ENCODE measurements at places on chromosomes 16 and 17.

DNA sequence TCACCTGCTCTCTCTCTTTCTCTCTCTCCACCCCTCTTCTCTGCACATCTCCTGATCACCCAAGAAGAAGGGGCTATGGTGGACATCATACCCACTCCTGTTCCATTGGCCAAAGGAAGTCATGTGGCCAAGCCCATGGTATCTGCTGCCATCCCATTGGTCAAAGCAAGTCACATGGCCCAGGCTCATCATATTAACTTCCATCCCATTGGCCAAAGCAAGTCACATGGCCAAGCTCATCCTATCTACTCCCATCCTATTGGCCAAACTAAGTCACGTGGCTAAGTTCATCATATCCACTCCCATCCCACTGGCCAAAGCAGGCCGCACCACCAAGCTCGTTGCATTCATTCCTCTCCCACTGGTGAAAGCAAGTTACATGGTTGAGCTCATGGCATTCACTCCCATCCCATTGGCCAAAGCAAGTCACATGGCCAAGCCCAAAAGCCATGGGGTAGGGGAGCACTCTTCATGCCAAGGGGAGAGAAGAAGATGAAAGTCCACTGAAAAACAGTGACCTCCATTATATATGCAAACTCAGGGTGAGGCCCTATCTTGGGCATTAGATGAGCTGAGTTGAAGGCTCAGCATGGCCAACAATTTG lies 29.2 kb downstream of the SNX20 start:
- DNase-seq = no peak

GRCh38 chr17:57911834-57912673 lies 43.2 kb downstream of the CUEDC1 start:
- no peak for DNase-seq

- no peak for DNase-seq
These were observed 35.5 kb downstream of the DNAH17 start for GRCh38 chr17:78541488-78542206.

DNA sequence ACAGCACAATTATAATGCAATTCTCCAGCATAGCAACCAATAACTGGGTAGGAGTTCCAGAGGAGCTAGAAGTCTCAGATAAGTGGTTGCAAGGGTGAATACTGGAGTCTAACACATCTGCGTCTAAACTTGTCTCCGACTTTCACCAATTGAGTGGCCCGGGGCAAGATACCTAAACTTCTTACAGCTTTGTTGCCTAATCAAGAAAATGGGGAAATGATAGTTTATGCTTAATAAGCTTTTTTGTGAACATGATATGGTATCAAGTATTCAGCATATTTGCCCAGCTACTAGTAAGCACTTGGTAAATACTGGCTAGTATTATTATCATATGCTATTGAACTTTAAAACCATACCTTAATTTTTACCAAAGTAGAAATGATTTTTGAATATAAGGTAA lies 183.5 kb downstream of the KCNJ2 start:
- DNase-seq = no peak

DNA sequence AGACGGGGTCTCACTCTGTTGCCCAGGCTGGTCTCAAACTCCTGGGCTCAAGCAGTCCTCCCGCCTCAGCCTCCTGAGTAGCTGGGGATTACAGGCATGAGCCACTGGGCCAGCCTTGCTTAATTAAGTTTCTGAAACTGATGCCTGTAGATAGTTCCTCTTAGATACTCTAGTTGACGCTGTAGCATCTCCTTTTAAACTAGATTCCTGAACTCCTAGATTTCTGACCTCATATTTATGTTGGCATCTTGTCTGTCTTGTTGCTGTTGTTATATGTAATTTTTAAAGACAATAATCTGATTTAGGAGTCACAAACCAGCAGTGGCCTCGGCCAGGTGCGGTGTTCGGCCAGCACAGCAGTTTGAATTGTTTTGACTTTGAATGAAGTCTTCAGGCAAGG lies 37.5 kb downstream of the DHRS7B start:
- no peak for DNase-seq

- DNase-seq = no peak
These were observed 2.9 kb upstream of the ABCA6 start for GRCh38 chr17:69144331-69145255.

DNA sequence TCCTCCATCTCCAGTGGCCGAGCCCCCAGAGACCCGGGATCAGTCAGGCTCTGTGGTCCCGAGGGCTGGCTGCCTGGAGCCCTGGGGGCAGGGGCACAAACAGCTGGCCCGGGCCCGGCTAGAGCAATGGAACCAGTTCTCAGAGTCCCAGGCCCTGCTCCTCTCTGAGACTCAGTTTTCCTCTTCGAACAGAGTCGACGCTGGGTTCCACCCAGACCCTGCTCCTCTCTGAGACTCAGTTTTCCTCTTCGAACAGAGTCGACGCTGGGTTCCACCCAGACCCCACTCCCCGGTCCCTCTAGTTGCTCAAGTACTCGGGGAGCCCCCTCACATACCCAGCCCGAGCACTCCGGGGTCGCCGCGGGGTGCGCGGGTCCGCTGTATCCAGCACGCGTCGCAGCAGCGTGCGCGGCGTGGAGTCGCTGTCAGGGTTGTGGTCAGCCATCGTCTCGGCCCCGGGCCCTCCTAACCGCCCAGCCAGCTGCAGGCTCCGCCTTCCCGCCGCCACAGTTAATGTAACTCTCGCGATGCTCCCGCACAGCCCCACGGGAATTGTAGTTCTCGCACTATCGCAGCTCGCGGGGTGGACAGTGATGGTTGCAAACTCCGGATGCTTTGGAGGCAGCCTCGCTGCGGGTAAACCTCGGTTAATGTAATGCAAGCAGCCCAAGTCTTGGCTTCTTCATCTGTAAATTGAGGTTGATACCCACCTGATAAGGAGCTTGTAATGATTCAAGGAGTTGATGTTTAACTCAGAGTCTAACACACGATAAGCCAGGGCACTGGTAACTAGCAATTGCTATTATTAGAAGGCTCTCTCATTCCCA lies 8.5 kb upstream of the THAP11 start:
- DNase-seq = peak; percentile 87

GRCh38 chr16:74724820-74725549 lies 24.3 kb upstream of the MLKL start:
- no peak for DNase-seq

DNA sequence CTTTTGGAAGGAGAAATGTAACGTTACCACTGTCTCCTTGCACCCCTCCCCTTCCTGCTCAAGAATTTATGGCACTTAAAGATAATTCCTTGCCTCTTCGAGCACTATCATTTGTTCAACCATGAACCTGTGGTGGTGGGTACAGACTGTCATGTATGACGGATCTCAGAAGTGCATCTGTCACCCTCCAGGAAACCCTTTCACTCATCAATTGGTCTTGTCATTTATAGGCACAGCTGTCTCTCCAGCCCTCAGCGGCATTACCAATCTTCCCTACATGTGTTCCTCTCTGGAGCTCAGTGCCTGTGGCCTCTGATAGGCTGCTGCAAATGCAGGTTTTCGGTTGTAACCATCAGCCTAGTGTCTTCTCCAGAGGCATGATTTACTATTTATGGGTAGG lies 15.0 kb downstream of the CNTNAP4 start:
- no peak for DNase-seq

GRCh38 chr17:77501751-77502625 lies 361.2 kb downstream of the SEC14L1 start:
- no peak for DNase-seq

DNA sequence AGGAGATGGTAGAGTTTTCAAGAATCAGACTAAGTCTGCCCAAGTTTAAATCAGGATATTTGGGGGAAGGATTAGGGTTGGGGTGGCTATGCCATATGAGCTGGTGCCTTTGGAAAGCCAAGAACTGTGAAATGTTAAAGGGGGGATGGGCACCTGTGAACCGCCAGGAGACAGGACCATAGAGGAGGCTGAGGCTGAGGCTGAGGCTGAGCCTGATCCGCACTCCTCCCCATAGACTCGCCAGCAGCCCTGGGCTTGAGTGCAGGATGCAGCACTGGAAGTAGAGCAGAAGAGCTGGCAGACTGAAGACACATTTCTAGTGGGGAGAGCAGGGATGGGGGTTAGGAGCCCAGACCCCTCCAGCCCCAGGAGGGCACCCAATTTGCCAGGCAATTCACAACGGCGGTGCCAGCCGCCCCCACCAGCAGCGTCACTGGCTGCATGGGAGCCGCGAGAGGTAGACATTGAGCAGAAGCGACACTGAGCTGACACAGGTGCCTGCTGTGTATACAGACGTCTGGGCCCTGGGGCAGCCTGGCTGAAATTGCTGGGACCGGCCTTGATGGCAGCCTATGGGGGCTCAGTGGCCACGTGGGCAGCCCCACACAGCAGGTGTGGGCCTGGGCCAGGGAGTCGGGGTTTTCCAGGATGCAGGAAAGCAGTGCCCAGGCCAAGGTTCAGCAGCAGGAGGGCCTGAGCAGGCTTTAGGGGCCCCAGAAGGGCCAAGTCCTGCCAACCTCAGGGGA lies 9.2 kb downstream of the PIMREG start:
- DNase-seq = no peak

DNA sequence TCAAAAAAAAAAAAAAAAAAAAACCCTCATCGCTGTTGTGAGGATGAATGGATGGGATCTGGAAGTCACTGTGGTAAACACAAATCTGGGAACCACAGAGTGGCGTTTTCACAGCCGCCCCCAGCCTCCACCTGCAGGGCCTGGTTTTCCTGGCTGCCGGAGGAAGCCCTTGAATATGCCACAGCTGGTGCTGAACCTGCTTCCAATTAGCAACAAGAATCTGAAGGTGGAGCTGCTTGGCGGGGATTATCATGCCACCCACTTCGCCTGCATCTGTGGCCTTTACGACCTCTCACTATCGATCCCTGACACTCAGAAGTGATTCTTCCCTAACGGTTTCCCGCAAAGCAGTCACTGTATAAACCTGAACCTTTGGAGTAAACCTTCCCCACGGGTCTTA lies 16.1 kb downstream of the MRM3 start:
- no peak for DNase-seq

DNA sequence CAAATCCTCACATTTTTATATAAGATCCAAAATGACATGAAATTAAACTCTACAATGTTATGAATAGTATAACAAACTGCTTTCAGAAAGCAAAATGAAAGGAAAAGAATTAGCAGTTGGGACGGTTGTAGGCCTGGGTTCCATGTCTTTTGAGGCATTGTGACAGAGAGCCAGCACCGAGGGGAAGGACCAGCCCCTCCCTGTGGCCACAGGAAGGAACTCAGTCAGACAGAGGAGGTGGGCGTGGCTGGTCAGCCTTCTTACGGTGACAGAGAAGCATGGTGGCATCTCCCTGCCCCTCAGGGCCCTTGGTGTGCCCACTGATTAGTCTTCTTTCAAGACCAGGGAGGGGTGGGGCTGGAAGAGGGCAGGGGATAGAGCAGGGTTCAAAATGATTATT lies 5.7 kb downstream of the ZNF319 start:
- peak; percentile 19 for DNase-seq

DNA sequence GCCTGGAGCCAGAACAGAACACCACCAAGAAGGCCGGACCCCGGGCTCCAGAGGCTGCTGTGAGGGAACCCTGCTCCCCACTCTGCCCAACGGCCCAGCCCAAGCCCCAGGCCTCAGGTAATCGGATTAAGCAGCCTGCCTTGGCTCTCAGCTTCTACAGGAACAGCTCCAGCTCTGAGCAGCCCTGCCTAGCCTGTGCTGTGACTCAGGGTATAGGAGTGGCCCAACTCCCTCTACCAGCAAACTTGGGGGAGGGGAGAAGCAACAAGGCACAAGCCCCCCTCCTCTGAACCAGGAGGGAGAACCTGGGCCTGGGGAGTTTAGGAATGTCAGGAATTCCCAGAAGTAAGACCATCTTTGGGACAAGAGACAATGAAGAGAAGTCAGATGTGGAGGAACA lies 849 bp upstream of the SOX15 start:
- DNase-seq = no peak

GRCh38 chr16:57514371-57514770 lies 22.0 kb downstream of the CCDC102A start:
- DNase-seq = no peak

- no peak for DNase-seq
These were observed 5.2 kb downstream of the PERCC1 start for GRCh38 chr16:1435921-1436697.

DNA sequence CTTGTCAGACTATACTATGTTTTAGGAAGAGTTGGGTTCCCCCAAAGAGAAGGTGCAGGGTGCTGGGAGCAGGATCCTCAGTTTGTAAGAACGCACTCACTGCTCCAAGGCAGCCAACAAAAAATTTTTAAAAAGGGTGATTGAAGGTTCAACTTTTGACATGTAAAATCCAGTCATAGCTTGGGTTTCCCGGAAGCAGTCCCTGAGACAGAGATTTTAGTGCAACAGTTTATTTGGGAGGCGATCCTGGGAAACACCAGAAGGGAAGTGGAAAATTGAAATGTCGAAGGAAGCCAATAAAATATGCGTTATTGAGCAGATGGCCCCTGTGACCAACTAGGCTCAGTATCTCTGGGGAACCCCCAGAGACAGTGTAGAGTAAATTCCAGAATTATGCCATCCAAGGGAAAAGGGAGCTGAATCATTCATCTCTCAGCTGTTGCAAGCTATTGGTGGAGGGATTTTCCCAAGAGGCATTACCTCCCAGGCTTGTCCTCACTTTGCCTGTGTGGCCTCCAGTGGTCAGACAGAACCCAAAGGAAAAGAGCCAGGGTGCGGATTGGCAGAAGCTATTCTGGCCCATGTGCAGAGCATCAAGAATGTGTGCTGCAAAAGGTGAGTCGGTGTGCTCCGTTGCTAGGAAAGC lies 72.9 kb downstream of the HS3ST3B1 start:
- no peak for DNase-seq

DNA sequence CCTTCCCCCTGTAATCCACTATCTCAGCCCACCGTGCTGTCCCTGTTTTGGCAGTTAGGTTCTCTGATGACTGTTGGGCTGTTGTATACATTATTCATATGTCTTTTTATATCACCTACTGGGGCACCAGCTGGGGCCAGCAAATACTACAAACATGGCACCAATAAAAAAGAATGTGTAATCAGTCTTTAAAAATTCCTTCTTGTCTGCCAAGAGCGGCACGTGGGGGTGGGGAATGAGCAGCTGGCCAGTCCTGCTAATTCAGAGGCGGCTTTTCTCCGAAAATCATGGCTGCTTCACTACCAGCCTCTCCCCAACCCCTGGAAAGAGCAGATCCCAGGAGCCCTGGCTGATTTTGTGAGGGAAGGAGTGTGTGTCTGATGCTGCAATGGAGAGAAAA lies 77.7 kb upstream of the EEF2KMT start:
- DNase-seq = no peak

Measured in activated CD8-positive, alpha-beta memory T cell treated with anti-CD3 and anti-CD28 coated beads for 1 hour (primary cell).